CD4-positive, alpha-beta T cell treated with Interleukin-4 for 4 hours (primary cell): ENCODE measurements at places on chromosomes 6 and 20.

DNA sequence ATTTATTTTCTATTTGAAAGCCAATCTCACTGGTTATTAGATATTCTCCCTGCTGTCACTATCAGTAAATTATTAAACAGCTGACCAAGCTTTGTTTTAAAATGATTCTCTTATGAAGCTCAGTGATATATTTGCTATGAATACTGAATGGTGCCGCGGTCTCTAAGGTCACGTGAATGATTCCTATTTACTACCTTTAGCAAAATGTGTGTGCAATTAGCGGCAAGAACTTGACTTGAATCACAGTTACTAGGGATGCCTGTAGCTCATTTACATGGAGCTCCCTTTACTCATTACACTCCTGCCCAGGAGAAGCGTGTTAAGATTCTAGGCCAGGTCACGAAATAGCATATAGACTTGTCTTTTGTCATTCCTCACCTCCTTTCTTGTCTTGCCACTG lies 12.4 kb upstream of the PTPRT start:
- DNase-seq = no peak

- no peak for DNase-seq
Measured at GRCh38 chr6:72002415-72002814, 116.1 kb downstream of the RIMS1 start.

DNA sequence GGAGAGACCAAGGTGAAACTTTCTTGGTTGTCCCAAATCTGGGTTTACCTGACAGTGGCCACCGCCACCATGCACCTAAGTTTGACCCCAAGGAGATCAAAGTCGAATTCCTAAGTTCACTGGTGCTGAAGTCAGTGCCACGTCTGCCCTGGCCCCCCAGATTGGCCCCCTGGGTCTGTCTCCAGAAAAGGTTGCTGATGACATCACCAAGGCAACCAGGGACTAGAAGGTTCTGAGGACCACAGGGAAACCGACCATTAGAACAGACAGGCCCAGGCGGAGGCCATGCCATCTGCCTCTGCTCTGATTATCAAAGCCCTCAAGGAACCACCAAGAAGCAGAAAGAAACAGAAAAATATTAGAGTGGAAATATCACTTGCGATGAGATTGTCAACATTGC lies 91.2 kb downstream of the DLL1 start:
- DNase-seq = no peak

GRCh38 chr6:53813096-53813495 lies 18.3 kb downstream of the LRRC1 start:
- DNase-seq = no peak

- DNase-seq = no peak
Measured at GRCh38 chr6:15319677-15320076, 73.8 kb downstream of the JARID2 start.

DNA sequence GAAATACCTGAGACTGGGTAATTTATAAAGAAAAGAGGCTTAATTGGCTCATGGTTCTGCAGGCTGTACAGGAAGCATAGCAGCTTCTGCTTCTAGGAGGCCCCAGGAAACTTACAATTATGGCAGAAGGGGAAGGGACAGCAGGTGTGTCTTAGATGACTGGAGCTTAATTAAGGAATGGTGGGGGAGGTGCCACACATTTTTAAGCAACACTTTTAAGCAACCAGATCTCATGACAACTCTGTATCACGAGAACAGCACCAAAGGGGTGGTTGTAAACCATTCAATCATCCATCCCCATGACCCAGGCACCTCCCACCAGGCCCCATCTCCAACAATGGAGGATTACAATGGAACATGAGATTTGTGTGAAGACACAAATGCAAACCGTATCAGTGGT lies 26.9 kb downstream of the FIG4 start:
- DNase-seq = no peak

DNA sequence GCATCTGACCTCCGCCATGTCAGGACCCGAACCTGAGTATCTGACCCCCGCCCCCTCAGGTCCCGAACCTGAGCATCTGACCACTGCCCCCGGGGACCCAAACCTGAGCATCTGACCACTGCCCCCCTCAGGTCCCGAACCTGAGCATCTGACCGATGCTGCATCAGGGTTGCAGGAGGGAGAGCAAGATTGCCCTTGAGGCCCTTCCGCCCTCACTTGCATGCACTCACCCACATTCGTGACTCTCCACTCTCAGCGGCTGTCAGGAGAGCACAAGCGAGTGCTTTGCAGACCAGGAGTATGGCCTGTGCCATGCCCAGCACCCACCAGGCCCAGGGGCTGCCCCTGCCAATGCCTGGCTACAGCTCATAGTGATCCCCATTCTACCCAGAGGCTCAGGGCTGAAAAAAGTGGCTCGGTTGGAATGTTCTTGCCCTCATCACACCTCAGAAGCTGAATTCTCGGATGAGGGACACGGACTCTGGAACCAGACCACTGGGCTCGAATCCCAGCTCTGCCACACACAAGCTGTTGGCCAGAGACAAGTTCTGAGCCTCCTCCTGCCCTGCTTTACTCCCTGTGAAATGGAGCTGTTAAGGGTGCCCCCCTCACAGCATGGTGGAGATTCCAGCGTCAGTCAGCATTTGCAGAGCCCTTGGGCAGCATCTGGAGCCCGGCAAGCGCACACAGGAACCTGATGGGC lies 82.1 kb downstream of the DLL1 start:
- DNase-seq = no peak

DNA sequence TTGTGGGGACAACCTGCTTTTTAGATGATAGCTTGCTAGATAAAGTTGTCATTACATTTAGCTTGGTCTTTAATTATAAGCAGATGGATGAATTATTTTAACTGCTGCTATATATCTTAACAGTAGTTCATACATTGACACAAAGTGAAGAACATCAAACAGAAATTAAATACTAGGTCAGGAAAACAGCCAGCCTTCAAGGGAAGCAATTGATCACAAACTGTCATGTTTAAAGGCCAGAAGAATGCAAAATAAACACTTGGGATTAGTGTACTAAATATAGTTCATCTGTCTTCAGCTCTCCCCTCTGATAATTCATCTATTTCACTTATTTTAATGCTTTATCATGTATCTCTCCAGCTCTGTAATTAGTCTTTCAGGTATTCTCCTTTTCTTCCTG lies 225.1 kb upstream of the FERMT1 start:
- no peak for DNase-seq

DNA sequence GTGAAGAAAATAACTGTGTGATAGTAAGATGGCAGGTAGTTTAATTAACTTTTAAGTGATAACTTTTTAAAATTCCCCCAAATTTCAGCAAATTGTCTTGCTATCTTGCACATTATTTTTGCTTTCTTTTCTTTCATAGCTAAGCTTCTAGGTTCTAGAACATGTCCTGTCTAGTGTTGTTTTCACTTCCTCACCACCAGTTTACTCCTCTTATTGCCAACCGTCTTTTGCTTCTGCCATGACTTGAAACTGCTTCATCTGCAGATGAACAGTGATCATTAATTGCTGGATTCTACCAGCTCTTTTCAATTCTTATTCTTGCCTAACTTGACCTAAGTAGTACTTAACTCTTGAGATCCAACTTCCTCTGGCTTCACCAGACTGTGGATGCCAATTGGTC lies 137.8 kb downstream of the CENPW start:
- no peak for DNase-seq

DNA sequence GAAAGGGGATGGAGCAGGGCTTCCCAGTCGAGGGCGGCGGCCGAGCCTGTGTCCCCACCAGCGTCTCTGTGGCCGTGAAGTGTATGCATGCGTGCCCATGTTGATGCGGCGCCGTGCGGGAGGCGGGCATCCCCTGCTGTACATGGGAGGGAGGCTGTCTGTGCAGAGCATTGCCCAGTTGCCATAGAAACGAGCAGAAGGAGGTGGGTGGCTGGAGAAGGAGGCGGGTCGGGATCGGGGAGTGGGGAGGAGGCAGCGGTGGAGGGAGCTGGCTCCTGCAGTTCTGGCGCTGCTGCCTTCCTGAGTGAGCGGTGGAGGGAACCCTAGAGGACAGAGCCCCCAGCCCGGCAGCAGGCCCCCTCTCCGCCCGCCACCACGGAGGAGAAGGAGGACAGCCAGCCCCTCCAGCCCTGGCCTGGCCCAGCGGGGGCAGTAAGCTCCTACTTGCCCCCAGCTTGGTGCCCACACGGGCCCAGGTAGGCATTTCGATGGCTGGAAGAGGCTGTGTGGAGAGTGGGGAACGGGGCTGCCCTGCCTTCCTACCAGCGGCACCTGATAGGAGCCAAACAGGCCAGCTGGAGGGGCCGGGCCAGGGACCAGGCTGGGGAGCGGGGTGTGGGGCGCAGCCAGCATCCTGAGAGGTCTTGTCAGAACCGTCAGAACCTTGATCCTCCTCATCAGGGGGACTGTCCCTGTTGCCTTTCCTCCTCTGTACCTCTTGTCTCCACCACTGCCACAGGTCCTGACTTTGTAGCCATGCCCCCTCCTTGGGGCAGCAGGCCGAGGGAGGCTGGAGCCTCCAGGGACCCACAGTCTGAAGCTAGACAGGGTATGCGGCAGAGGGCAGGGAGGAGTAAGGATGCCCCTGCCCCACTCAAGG lies 41.3 kb downstream of the SPDEF start:
- no peak for DNase-seq
